Activated CD4-positive, alpha-beta T cell treated with anti-CD3 and anti-CD28 coated beads, Interleukin-2, amount 10 ng/mL, durations not matched to agents 7 days and 5 days (primary cell): ENCODE measurements at places on chromosomes 5 and 9. TPM values are rescaled to one million over a fixed set of nuclear protein-coding genes. Genes with fewer than 3 reads are reported as not detected.

- H3K4me1 ChIP-seq = peaks cover 28% of the 10 kb centered on the region
- no peak for DNase-seq
- peaks cover 3% of the 10 kb centered on the region for H3K36me3 ChIP-seq
Measured at GRCh38 chr5:132093271-132093670, 19.7 kb downstream of the CSF2 start.

DNA sequence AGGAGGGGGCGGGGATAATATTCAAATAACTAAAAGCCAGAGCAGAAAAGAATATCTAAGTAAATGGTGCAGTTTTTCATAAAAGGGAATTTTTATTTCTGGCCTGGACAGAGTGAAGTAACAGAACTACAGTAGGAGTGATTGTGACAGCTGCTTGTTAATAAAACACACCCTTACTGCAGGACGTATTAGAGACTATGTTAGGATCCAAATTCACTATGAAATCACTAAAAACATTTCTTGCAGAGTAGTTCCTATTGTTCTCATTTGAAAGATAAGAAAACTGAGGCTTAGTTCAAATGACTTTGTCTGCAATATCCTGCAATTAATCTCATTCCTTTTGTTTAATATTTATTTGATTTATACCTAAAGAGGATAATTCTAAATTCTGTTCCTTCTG, 39.5 kb downstream of the FAM174A start:
- H3K4me1 ChIP-seq = no peaks in the 10 kb centered on the region
- H3K27me3 ChIP-seq = no peaks in the 10 kb centered on the region
- DNase-seq = no peak
- H3K36me3 ChIP-seq = peaks cover 2% of the 10 kb centered on the region
- no peak overlapping the region for H3K27ac ChIP-seq

- no peak overlapping the region for H3K27ac ChIP-seq
- no peak for DNase-seq
- H3K36me3 ChIP-seq = no peaks in the 10 kb centered on the region
- no peak overlapping the region for H3K4me3 ChIP-seq
- H3K27me3 ChIP-seq = peaks cover 2% of the 10 kb centered on the region
Measured at GRCh38 chr9:19404283-19405075, 4.3 kb upstream of the ACER2 start.

DNA sequence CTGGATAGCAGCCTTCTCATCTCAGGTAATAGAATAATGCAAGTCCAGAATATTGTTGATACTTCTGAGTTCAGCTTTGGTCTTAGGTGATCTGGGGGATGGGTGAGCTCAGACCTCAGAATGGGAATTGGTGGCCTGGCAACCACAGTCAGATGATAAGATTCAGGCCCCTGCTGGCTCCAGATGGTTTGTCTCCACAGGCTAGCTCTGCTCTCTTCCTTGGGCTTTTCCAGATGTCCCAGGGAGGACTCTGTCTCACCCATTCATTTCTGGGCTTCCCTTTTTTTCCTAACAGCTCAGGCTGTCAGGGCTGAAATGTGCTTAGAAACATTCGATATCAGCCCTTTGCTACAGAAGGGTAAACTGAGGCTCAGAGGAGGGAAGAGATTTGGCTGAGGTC, 17.6 kb upstream of the TNFSF15 start:
- no peak for DNase-seq
- peaks cover 17% of the 10 kb centered on the region for H3K4me1 ChIP-seq
- peaks cover 2% of the 10 kb centered on the region for H3K36me3 ChIP-seq
- no peak overlapping the region for H3K4me3 ChIP-seq

Gene C5orf46
- not detected for total RNA-seq

Gene F12
- total RNA-seq = 0.60 TPM

- H3K27me3 ChIP-seq = no peaks in the 10 kb centered on the region
- no peaks in the 10 kb centered on the region for H3K4me1 ChIP-seq
- no peak overlapping the region for H3K27ac ChIP-seq
- DNase-seq = no peak
Measured at GRCh38 chr9:25703701-25704357, 25.6 kb upstream of the TUSC1 start.

Gene DDX4
- 0.50 TPM for total RNA-seq

GRCh38 chr5:119171686-119172085, 100.8 kb downstream of the DMXL1 start:
- H3K27me3 ChIP-seq = no peaks in the 10 kb centered on the region
- H3K36me3 ChIP-seq = peaks cover 19% of the 10 kb centered on the region
- peaks cover 9% of the 10 kb centered on the region for H3K4me1 ChIP-seq
- H3K27ac ChIP-seq = no peak overlapping the region
- DNase-seq = no peak

DNA sequence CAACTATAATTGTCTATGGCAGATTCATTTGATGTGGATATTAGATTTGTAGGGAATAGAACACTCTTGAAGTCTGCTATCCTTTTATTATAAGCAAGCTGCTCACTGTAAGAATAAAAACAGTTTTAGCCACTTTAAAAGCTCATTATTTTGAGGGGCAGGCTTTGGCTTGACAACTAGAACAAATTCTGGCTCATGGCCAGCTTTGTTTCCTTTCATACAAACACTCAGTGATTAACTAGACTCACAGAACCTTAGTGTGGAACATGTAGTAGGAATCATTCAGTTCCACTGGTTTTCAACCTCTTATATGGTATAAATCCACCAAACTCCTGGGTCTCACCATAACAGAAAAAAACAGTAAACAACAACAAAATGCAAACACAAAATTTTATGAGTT, 27.4 kb upstream of the CEP120 start:
- H3K4me3 ChIP-seq = no peak overlapping the region
- H3K36me3 ChIP-seq = peaks cover 3% of the 10 kb centered on the region
- no peak for DNase-seq
- no peak overlapping the region for H3K27ac ChIP-seq

Gene ASB6
- total RNA-seq = 24.1 TPM

Gene CCIN
- total RNA-seq = 0.17 TPM

DNA sequence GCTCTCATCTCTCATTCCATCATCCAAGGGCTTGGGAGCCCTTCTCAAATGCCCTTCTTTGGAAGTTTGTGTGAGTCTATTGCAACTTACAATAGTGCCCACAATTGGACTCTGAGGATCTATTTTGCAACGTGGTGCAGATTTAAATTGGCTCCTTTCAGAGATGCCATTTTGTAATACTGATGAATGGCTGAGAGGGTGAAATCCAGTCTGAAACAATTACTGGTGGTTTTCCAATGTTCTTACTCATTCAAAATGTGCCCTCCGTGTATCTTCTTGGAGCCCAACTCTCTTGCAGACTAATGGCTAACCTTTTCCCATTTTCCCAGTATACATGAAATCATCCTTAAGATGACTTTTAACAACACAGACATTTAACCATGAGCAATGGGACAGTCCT, 6.1 kb downstream of the ZNF462 start:
- no peak for DNase-seq
- H3K36me3 ChIP-seq = no peaks in the 10 kb centered on the region
- no peak overlapping the region for H3K27ac ChIP-seq
- H3K4me1 ChIP-seq = peaks cover 3% of the 10 kb centered on the region

DNA sequence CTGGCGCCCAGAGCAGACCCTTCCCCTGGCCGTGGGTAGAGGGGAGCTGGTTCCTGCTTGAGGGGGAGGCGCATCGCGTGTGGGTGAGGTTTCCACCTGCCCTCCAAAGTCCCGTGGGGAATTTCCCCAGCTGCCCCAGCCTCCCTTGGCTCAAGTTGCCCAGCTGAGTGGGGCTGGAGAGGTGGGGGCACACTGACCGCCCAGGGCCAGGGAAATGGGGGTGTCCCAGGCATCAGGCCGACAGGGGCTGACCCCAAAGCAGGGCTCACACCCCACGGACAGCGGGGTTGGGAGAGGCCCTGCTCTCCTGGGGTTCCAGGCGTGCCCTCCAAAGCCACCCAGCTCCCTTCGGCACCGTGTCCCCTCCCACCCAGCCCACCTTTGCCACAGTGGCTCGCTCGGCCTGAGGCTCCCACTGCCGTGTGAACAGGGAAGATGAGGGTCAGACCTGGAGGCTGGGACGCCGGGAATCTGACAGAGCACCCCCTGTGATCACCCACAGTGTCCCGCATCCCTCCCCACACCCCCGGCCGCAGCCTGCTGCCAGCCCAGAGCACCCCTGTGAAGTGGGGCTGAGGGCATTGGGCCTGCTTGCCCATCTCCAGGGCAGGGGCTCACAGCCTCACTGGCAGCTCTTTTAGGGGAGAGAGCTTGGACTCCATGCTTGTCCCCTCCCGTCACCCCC, 933 bp upstream of the EGFL7 start:
- no peak overlapping the region for H3K4me3 ChIP-seq
- no peaks in the 10 kb centered on the region for H3K36me3 ChIP-seq
- peaks cover 9% of the 10 kb centered on the region for H3K4me1 ChIP-seq

- H3K27ac ChIP-seq = no peak overlapping the region
- no peak for DNase-seq
- H3K36me3 ChIP-seq = no peaks in the 10 kb centered on the region
- H3K4me1 ChIP-seq = no peaks in the 10 kb centered on the region
- no peaks in the 10 kb centered on the region for H3K27me3 ChIP-seq
Measured at GRCh38 chr5:15737871-15738664, 238.1 kb downstream of the FBXL7 start.
